ENCODE measurements at places on chromosomes 5 and 9. TPM values are rescaled to one million over a fixed set of nuclear protein-coding genes. Genes with fewer than 3 reads are reported as not detected.

DNA sequence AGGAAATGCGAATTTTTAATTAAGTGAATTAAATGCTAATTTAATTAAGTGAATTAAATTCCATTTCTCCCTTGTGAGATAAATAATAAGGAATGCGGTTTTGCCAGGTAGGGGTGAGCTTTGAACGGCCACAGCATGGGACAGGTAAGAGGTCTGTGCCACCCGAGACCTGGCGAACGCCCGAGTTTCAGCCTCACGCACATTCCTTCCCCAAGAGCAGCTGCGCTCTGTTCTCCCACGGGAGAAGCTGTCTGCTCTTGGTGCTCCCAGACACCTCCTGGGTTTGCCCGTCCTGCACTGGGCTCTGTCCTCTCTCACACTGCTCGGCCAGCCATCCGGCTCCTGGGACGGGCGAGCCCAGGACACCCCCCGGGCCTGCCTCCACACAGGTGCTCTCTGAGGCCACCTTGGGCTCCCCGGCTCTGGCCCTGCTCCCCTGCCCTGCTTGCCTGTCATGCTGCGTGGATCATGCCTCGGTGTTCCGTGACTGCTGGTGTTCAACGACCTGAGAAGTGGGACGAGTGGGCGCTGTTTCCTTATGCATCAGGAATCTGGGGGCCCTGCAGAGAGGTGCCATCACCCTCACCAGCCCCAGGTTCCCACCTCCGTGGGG lies 13.7 kb upstream of the CAMSAP1 start:
- no peaks in the 10 kb centered on the region for H3K27me3 ChIP-seq
- no peak overlapping the region for H3K4me3 ChIP-seq
- peaks cover 1% of the 10 kb centered on the region for H3K36me3 ChIP-seq

The RORB gene
- 0.17 TPM for total RNA-seq

The GLRA1 gene
- not detected for total RNA-seq

- peaks cover 14% of the 10 kb centered on the region for H3K4me1 ChIP-seq
- no peaks in the 10 kb centered on the region for H3K36me3 ChIP-seq
- H3K27me3 ChIP-seq, result peaks cover 33% of the 10 kb centered on the region
- no peak overlapping the region for H3K27ac ChIP-seq
- H3K4me3 ChIP-seq, result peak overlapping the region; percentile 60
Observed at GRCh38 chr9:132410642-132411041, 631 bp downstream of the CFAP77 start.

- H3K4me3 ChIP-seq, result peak overlapping the region; percentile 78
- peak overlapping the region; percentile 72 for H3K27ac ChIP-seq
- H3K4me1 ChIP-seq, result peaks cover 27% of the 10 kb centered on the region
Observed at GRCh38 chr9:127451858-127452656, 747 bp downstream of the LRSAM1 start.

The SLC4A9 gene
- not detected for total RNA-seq

DNA sequence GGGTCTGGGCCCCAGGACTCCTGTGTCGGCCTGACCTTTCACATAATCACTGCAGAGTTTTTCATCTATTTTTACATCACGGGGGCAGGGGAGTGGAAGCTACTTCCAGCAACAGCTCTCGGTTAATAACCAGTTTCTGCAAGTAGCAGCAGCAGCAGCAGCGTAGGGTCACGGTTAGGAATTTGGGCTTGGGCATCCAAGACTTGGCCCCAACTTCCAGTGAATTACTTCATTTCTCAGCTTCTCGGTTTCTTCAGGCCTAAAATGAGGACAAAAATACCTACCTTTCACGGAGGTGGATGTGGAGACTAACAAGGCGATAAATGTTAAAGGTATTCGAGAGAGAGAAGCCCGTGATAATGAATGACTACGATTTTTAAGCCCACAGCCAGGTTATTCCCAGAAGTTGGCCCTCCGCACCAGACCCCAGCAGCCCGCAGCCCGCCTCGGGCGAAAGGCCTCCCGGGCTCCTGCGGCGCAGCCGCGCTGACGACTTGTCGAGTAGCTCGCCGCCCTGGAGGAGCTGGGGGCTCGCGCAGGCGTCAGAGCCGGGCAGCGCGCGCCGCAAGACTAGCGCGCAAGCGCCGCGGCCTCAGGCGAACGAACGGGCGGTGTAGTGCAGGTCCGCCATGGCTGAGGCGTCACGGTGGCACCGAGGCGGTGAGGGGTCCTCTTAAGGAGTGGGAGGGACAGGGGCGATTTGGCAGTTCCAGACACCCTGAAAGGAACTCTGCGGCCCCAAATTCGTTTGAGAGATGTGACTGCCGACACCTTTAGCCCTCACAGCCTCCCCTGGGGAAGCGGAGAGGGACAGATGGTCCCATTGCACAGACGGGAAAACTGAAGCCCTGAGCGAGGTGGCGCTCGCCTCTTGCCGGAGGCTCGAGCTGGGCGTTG lies at the start of gene PKD2L2:
PKD2L2 (plus strand) TSS at position 595 of the 897 bp plus-strand sequence; CDS start at position 630, 35 bp downstream.
- DNase-seq, result peak; percentile 78
- H3K4me1 ChIP-seq, result peaks cover 9% of the 10 kb centered on the region
- peak within 1 kb of the TSS; percentile 56 for H3K27ac ChIP-seq
- peak within 1 kb of the TSS; percentile 63 for H3K4me3 ChIP-seq
- no peaks in the 10 kb centered on the region for H3K27me3 ChIP-seq

DNA sequence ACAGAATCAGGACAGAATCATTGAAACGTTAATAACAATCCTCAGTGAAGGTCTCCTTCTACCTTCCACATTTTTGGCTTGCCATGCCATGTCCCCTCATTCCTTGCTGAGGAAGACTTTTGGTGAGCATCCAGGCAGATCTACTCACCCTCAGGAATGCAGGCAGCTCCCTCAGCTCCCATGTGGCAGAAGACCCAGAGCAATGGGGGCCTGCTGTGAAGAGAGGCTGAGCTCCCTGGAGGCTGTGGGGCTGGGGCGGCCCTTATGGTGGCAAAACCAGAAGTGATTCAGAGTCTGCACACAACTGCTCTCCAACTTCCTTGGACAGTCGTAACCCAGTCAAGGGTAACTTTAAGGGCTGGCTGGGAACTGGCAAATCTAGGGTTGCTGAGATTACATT lies 247.2 kb upstream of the EFNA5 start:
- H3K36me3 ChIP-seq, result no peaks in the 10 kb centered on the region
- H3K27me3 ChIP-seq, result no peaks in the 10 kb centered on the region
- DNase-seq, result peak; percentile 3
- no peaks in the 10 kb centered on the region for H3K4me1 ChIP-seq
- H3K27ac ChIP-seq, result no peak overlapping the region
- H3K4me3 ChIP-seq, result no peak overlapping the region

DNA sequence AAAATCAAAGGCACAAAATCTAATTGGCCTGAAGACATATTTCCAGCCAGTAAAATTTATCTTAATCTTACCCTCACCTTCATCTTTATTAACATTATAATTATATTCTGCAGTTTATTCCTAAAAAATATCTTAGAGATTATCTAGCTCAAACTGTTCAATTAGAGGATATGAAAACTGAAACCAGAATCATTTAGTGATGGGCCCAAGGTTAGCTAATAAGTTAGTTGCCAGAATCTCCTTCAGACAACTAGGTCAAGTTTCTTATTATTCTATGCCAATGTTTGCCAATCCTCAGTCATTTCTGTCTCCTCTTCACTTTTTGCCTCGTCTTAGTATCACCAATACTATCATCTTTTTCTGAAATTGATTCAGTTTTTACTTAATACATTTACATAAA lies 56.0 kb upstream of the RASA1 start:
- H3K27me3 ChIP-seq, result no peaks in the 10 kb centered on the region
- H3K4me3 ChIP-seq, result no peak overlapping the region
- no peak overlapping the region for H3K27ac ChIP-seq
- no peak for DNase-seq

The COL15A1 gene
- 5.6 TPM for total RNA-seq

Measured in astrocyte (in vitro differentiated cells and primary cell).